NCI-H1694 treated with DMSO at 0.1 percent for 48 hours (cell line): ENCODE measurements at places on chromosomes 16 and 17.
A peak's percentile ranks its signal among the peaks of the same experiment; 100 is the strongest.

GRCh38 chr16:56600398-56600999 is 7.9 kb upstream of the MT2A start:
- DNase-seq: peak; percentile 38

DNA sequence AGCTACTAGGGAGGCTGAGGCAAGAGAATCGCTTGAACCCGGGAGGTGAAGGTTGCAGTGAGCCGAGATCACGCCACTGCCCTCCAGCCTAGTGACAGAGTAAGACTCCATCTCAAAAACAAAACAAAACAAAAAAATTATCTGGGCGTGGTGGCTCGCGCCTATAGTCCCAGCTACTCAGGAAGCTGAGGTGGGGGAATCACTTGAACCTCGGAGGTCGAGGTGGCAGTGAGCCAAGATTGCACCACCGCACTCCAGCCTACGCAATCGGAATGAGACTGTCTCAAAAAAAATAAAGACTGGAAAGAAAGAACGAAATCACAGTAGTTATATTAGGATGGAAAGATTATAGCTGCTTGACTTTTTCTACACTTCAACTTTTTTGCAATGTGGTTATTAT is 18.9 kb downstream of the COG1 start:
- no peak for DNase-seq

- no peak for DNase-seq
Observed at GRCh38 chr17:45366049-45366448, 49.2 kb upstream of the MAP3K14 start.

DNA sequence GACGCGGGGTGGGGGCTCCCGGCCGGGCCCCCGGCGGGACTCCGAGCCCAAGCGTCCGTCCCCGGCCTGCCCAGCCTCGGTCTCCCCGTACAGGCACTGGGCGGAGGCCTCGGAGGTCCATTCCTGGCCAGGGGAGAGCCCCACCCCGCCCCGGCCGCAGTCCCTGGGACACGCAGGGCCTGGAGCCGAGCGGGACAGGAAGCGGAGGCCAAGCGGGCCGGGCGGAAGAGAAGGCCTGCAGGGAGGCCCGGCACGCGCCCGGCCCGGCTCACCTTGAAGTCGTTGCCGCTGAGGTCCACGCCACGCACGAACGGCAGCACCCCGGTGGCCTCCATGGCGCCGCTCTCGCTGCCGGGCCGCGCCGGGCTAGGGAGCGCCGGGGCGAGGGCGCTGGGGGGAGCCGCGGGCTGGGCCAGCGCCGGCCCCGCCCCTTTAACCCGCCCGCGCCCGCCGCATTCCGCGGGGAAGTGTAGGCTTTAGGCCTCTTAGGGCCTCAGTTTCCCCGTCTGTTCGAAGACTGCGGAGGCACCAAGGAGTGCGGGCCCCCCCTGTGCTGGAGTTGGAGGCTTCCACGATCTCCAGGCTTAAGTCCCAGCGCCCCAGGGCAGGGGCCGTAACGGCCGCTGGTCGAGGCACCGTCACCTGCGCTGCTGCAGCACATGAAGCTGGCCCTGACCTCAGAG is at the start of gene FLII:
FLII (minus strand) TSS at position 383 of the 683 bp plus-strand sequence; CDS start at position 335, 48 bp downstream.
- DNase-seq: no peak

GRCh38 chr17:7463372-7463846 is 16.0 kb downstream of the ZBTB4 start:
- no peak for DNase-seq

DNA sequence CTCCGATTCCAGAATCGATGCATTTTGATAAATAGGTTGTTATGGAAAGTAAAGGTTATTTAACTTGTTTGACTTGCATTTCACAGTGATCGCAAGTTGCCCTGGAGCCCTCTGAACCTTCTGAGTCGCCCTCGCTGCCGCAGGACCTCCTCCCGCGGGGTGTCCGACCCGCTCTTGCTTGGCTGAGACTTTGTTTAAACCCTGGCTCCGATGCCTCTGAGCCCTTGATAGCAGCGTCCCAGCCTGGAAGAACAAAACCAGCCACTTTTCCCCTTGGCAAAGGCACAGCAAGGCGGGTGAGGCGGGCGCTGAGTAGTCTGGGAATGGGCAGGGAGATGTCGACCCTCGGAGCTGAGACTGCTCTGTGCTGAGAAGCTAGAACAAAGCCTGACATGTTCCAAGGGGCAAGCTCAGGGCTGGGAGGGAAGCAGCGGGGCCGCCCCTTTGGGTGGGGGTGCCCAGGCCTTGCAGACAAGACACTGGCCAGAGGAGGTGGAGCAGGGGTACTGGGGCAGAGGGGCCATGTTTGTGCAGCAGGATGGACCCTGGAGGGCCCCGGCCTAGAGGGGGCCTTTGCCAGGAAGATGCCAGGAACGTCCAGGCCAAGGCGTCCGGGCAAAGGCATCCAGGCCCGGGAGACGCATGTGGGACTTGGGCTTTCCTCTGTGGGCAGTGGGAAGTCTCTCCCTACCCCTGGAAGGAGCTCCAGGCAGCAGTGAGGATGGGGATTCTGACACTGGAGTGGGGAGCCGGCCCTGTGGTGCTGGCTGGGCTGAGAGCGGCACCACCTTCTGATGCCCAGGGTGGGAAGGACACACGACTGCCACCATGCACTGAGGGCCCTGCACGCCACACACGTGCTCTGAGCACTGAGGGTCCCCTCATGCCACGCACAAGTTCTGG is 30.3 kb upstream of the CDH15 start:
- DNase-seq: no peak

- DNase-seq: no peak
Observed at GRCh38 chr16:27377666-27378485, 24.1 kb upstream of the IL21R start.

- DNase-seq: no peak
Observed at GRCh38 chr17:40470932-40471828, 27.9 kb downstream of the IGFBP4 start.

DNA sequence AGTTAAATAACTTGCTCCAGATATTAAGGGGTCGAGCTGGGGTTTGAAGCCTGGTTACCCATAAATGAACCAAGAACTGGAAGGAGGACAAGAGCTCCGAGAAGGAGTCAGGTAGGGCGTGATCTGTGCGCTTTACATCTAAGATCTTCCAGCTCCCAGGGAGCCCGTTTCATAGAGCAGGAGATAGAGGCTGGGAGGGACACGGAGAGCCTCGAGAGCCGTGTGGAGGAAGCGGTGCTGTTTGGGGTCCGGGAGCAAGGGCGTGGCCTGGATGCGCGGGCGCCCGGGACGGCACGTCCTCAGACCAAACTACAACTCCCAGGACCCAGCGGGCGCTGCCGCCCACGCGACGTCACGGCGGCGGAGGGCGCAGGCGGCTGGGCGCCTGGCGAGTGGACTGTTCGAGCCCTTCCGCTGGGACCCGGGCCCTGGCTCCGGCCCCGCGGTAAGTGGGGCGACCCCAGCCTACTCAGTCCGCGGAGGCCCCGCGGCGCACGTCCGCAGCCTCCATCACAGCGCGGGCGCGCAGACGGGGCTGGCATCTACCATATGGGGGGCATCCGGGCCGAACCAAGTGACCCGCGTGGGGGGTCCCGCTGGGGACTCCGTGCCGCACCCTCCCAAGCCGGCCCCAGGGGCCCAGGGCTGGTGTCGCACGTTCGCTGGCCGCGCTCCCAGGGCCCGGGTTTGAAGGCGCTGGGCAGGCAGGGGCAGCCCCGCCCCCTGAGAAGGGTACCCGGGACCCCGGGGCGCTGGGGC is at the start of gene BCKDK:
BCKDK (plus strand) TSS at position 352 of the 759 bp plus-strand sequence. CDS start 838 bp downstream, outside the sequence.
- DNase-seq: peak; percentile 37
